Right forelimb (tissue), 1 donor: ENCODE measurements at places on chromosomes 6 and 20.

GRCh38 chr20:58869662-58870227 is 17.2 kb downstream of the GNAS start:
- no peak for DNase-seq

DNA sequence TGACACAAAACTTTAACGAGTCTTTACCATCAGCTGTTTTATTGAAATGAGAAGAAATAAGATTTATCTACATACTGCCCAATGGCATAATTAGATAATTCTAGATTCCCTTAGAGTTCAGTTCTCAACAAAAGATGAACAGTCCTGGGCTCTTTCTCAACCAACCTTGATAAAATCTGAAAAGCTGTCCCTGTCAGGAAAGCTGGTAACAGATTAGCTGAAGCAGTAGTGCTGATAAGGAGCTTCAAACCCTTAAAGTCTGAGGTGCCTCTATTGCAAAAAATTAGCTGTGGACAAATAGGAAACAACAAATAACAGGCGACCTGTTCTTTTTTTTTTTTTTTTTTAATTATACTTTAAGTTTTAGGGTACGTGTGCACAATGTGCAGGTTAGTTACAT is 35.9 kb upstream of the FAM135A start:
- no peak for DNase-seq

DNA sequence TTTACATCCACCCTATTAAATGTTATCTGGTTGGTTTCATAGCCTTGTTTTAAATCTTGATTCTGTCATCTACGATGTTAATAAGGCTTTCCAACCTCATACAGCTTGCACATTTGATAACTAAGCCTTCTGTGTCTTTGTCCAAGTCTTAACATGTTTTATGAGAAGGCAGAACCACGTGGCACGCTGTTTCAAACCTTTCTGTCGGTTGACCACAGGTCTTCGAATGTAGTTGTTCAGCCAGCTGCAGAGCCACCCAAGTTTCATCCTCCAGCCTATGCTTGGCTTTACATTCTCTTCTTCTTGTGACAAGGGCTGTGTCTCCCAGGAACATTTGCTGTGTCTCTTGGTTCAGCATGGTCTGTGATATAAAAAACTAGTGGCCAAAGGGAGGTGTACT is 15.7 kb upstream of the SGK2 start:
- no peak for DNase-seq

GRCh38 chr6:159943101-159943632 is 25.7 kb upstream of the IGF2R start:
- DNase-seq: no peak

GRCh38 chr6:80029470-80029869 is 25.0 kb downstream of the TTK start:
- DNase-seq: no peak

GRCh38 chr6:20170455-20171148 is 41.7 kb downstream of the MBOAT1 start:
- no peak for DNase-seq

- DNase-seq: no peak
Measured at GRCh38 chr6:86715676-86716075, 221.7 kb upstream of the HTR1E start.

DNA sequence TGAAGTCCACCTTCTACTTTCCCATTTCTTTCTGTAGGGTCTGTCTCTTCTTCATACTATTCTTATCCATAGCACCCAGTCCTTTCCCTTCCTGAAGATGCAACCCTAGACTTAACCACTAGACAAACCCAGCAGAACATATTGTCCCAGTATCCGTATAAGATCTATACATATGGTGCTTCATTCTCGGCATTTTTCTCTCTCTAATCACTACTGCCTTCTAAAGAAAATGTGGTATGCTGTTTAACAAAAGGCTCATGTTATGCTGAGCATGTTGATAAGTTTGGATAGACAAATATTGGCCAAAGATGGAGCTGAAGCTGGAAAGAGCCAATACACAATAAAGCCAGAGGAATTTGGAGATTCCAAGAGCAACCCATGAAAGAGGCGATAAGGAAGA is 212.6 kb downstream of the MAFB start:
- no peak for DNase-seq

- DNase-seq: no peak
Measured at GRCh38 chr6:133983099-133983939, 30.3 kb downstream of the TBPL1 start.

DNA sequence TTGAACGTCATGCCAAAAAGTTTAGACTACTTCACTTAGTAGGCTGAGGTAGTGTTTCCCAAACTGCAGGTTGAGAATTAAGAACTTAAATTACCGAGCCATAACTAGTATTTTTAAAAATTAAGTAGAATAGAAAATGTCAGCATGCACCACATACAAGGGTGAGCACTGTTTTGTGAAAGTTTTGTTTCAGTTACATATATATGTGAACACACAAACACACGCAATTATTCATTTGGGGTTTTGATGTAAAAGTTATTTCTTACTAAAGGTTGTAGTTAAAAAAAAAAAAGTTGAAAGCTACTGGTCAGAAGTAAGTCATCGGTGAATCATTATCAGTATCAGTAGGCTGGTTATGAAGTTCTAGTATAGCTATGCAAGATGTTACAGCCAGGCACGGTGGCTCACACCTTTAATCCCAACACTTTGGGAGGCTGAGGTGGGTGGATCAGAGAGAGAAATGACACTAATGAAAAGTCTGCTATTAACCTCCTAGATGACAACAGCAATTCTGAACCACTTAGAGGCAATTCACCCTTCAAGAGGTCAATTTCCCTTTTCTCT is 24.1 kb downstream of the FASTKD5 start:
- no peak for DNase-seq

- DNase-seq: no peak
Measured at GRCh38 chr20:60313191-60313590, 355.0 kb downstream of the CDH26 start.

DNA sequence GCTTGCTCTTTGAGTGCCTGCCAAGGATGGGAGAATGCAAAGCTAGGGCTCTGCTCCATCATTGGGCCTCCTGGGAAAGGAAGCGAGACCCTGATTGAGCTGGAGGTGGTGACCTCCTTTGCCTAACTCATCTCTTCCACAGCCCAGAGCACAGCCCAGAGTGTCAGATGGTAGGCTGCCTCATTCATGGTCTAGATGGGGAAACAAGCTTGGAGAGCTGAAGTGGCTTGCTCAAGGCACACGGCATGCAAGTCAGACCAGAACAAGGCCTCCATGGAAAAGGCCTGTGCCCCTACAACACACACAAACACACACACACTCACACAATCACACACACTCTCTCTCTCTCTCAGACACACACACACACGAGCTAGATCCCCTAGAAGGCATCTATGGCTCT is 17.5 kb downstream of the TGM3 start:
- DNase-seq: no peak

DNA sequence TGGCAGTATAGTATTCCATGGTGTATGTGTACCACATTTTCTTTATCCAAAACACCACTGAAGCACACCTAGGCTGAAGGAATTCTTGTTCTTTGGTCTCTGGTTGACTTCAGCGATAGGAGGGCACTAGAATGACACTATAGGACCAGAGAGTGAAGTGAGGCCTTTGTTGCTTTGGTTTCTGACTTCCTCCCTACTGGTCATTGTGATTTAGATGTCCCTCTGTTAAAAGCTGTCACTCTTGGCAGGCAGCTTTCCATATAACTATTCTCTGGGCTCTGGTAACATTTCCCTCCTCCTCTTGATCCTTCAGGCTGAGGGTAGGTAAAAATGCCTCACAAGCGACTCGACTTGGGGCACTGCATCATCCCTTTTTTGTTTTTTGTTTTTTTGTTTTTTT is 236.3 kb downstream of the MAFB start:
- DNase-seq: no peak

GRCh38 chr6:3228771-3229565 is 1.5 kb upstream of the TUBB2B start:
- no peak for DNase-seq

- DNase-seq: no peak
Measured at GRCh38 chr6:35694462-35694861, 5.7 kb upstream of the FKBP5 start.

- DNase-seq: no peak
Measured at GRCh38 chr20:41086402-41087324, 50.7 kb upstream of the PLCG1 start.

DNA sequence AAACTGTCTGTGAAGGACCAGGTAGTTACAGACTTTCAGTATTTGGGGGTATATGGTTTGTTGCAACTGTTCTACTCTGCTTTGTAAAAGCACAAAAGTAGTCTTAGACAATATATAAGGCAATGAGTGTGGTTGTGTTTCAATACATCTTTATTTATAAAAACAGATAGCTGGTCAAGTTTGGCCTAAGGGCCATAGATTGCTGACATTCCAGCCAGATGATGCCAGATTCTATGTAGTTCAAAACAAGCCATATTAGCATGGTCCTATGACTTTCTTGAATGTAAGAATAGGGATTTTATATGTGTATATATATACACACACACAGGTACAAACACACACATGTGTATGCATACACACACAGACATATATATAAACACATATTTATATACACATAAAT is 201.8 kb downstream of the GRIK2 start:
- DNase-seq: no peak

DNA sequence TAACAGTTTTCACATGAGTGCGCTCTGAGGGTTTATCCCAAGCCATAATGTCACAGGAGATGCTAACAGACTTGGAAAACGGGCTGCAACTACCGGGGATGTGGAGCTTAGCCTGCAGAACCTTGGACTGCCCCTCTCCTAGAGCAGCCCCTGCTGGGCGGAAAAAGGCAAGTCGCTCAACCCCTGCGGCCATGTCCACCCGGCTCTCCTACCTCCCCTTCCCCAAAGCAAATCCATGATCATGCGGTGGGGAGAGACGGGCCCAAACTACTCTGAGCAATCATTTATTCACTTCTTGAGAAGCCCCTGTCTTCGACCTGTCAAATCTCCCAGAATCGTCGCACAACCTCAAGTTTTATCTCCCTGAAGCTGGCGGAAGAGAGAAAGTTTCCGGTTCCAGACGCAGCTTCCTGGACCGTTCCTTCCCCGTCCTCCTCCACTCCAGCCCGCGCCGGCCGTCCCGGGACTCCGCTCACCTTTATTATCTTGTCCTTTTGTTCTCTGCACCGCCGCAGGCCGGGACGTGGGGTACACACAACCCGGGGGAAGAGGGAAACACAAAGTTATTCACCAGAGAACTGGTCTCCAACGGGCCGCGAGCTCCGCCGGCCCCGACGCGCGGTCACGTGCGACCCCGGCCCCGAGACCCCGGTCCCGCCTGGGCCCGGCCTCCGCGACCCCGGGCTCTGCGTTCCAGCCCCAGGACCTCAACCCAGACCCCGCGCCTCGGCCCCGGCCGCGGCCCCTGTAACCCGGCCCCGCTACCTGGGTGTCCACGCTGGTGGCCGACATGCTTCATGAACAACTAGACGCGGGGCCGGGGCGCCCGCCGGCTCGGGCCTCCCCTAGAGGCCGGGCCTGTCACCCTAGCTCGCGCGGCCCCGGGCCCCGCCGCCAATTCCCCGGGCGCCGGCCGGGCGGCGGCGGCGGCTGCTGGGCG is 560 bp downstream of the YTHDF1 start:
- DNase-seq: no peak

DNA sequence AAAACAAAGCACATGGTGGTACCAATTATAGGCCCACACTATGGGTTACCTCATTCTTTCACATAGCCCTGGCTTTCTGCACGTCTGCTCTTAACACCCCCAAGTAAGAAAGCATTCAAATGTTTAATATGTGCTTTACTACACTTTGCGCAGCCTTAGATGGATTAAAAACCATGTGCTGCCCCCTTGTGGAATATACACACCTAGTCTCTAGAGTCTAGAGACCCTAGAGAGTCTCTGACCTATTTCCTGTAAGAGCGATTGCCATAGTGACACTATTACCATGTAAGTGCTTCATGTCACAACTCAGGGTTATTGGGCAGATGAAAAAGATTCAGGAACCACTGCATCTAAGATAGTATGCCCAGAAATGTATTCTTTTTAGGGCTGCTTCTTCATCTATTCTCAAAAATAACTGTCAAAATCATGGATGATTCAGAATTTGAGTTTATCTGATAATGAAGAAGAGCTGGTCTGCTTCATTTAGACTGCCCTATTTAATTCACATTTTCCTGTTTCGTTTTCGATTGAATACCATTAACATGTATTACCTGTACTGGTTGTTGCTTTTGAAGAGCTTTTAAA is 186.3 kb downstream of the ADGB start:
- DNase-seq: no peak

- peak; percentile 13 for DNase-seq
Measured at GRCh38 chr20:58715801-58716475, 23.3 kb downstream of the NPEPL1 start.

DNA sequence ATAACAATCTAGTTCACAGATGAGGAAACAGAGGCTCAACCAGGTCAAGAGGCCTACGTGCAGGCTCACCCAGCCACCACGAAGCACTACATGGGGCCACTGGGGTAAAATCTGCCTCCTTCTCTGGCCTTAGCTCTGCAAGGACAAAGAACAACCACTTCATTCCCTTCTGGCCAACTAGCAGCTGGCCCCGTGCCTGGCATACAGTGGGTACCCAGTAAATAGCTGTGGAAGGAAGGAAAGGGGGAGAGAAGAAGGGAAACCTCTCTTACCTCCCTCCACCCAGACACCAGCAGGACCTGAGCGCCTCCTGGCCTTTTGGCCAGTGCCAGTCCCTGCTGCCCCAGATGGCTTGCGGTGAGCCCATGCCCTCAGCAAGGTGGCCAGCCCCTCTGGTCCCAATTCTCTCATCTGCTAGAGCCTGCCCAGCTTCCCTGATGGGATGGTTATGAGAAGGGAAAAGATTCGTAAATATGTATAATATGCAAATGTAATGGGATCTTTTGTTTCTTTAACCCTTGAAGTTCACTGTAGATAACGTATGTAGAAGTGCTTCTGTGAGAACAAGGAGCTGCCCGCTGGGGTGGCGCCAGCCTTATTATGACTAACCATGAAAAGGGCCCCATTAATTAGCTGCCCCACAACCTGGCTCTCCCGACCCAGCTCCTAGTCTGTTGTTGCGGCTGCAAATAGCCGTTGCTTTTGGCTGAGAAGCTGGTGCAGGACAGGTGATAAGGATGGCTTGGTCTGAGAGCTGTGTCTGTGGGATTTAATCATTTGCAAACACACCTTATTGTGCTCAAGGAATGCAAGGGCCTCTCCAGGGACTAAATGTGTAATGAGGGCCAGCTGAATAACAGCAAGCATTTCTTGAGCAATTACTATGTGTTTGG is 62.0 kb downstream of the DLGAP4 start:
- no peak for DNase-seq

DNA sequence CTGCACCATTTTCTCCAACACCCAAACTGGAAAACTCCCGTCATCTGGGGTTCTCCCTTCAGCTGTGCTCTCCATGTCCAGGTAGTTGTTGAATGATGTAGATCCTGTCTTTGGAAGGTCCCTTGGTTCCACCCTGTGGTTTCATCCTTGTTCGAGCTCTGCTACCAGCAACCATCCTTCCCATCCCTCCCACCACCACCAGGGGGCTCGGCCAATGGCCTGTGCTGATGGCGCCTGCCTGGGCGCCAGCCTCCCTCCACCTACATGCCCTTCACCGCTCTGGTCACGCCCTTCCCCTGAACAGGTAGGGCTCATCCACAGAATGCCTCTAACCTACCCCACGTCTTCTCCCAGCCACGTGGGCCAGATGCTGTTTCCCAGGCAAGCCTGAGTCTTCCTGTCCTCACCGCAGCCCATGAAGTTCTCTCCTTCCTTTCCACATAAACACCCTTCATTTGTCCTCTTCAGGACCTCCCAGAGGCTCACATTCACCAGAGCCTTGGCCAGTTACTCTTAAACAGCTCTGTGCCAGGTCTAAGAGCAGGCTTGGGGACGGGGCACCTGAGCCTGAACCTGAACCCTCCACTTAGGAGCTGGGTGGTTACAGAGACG is 75.1 kb upstream of the DUSP22 start:
- DNase-seq: no peak
